ENCODE measurements at places on chromosomes 7 and 10. TPM values are rescaled to one million over a fixed set of nuclear protein-coding genes. Genes with fewer than 3 reads are reported as not detected.

Gene MMD2
- total RNA-seq, result not detected

Gene LRRC61
- total RNA-seq, result 0.07 TPM

Gene CTAGE15
- total RNA-seq, result not detected

Gene ELOVL3
- total RNA-seq, result 0.38 TPM

Gene JAZF1
- 6.3 TPM for total RNA-seq

Data from A549 treated with Hydrocortisone at 1 μM for 4 hours (cell line).